ENCODE measurements at places on chromosomes 12 and 14.
A peak's percentile ranks its signal among the peaks of the same experiment; 100 is the strongest.

DNA sequence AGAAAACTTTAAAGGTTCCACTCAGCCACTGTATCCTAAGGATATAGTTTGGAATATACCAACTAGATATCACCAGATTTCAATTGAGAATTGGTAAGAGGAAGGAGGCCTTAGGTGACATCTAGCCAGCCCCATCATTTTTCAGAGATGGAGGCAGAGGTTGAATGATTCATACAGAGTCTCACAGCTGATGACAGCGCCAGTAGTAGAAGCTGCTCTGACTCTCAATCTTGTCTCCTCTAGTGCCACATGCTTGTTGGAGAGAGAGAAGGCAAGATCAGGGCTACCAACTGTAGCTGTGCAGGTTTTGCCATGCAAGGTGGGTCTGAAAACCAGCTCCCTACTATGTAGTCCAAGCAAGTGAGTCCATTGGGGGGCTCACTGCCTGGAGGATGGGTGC is 6.1 kb downstream of the FRMD6 start:
- no peak for DNase-seq

- DNase-seq, result no peak
Measured at GRCh38 chr12:55824726-55825125, 4.7 kb downstream of the DNAJC14 start.

GRCh38 chr12:53739214-53740129 is 12.2 kb upstream of the CALCOCO1 start:
- no peak for DNase-seq

- no peak for DNase-seq
Measured at GRCh38 chr12:96548384-96548783, 59.0 kb downstream of the CFAP54 start.

DNA sequence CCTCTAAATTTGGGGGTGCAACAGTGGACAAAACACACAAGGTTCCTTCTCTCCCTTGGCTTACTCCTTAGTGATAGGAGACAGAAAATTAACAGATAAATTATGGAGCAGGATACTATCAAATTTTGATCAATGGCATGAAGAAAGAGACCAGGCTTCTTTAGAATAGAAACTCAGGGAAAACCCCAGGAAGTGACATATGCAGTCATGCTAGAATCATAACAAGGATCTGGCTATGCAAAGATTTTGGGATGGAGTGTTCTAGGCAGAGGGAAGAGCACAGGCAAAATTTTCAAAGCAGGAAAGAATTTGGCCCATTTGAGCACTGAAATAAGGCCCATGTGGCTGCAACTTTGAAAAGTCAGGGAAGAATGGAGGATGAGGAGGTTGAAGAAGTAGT is 182.3 kb upstream of the PLEKHG7 start:
- no peak for DNase-seq

DNA sequence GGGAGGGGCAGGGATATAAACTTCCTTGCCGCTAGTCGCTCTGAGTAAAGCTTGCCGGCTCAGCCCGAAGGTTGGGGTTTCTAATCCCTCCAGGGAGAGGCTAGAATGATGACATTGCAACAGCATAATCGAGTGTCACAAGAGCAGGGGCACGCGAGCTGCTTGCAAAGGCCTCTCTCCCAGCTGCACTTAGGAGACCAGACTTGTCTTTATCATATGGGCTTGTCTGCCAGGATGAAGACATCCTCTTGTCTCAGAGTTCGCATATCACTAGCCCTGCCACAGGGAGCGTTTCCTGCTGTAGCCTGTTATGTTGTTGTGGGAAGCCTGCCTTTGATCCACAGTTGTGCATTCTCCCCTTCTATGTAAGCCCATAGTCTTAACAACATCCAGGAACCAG is 180.0 kb downstream of the ESR2 start:
- DNase-seq, result no peak

GRCh38 chr12:12441843-12442461 is 85.1 kb downstream of the BORCS5 start:
- DNase-seq, result no peak

DNA sequence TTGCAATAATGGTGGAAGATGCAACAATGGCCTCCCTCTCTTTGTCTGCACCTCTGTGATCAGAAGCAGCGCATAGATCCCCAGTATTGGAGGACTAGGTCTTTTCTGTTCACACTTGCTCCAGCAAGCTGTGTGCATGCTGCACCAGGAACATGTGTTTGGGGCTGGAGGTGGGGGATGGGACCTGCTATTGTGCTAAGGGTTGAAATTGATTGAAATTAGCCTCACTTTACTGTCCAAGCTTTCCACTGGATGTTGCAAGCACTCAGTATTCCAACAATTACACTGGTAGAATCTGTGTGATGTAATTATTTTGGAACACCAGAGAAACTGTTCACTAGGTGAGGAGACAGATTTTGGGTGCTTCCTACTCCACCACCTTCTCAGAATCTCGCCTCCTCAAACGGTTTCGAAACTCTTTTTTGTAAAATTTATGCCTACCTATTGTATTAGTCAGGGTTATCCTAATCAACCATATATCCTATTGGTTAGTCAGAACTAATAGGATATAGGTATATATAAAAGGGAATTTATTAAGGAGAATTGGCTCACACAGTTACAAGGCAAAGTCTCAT is 35.6 kb downstream of the IFT81 start:
- DNase-seq, result no peak

DNA sequence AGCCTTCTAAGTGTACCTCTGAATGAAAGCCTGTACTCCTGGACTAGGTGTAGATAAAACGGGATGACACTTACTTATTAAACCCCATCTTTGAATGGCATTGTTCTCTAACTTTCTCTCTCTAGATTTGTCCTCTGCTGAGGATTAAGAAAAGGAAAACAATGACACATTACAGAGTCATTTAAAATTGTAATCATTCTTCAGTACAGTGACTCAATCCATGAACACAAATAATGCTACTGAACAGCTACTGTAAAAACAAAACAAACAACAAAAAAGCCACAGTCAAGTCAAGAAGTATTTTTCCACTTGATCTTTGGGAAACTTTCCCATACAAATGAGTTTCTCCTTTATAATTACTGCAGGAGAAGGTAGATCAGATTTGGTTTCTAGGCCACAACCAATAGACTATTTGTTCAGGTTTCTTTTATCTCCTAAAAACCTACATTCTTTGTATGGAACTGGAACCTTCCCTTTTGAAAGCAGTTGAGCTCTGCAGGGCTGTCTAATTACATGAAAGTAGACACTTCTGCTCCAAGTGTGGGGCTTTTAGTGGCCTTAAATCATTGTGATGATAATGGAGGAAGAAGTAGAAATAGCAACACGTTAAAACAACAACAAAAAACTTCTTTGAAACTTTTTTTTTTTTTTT is 219.1 kb downstream of the ESR2 start:
- DNase-seq, result no peak

DNA sequence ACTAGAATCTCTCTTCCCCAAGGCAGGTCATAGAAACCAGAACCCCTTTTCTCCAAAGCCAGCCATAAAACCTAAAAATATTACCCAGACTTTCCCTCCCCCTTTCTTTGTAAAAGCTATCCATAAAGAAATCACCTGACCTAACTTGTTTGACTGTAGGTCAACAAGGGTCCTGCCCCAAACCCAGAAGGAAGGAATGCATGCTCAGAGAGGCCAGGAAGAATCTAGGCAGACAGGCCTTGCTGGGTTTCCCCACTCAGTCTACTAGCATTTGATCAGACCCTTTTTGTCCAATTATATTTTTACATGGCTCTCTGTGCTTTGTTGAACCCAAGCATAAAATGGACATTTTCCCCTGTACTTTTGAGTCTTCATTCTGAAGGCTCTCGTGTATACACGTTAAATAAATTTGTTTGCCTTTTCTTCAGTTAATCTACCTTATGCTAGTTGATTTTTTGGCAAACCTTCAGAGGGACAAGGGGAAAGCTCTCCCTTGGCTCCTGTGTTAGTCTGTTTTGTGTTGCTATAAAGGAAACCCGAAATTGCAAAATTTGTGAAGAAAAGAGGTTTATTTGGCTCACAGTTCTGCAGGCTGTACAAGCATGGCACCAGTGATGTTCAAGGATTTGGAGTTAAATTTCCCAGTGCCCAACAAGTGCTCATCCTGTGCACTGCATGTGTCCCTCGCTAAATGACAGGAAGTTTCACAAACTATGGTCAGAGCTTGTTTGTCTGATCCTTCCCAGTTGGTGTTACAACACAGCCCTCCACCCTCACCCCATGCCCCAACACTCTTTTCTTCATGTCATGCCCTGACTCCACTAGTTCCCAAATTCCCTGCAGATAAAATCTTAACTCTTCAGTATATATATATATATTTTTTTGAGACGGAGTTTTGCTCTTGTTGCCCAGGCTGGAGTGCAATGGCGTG is 14.2 kb upstream of the RASSF3 start:
- no peak for DNase-seq

GRCh38 chr12:11829764-11830194 is 180.3 kb downstream of the ETV6 start:
- DNase-seq, result no peak

- no peak for DNase-seq
Measured at GRCh38 chr12:97131220-97131981, 224.3 kb downstream of the NEDD1 start.

DNA sequence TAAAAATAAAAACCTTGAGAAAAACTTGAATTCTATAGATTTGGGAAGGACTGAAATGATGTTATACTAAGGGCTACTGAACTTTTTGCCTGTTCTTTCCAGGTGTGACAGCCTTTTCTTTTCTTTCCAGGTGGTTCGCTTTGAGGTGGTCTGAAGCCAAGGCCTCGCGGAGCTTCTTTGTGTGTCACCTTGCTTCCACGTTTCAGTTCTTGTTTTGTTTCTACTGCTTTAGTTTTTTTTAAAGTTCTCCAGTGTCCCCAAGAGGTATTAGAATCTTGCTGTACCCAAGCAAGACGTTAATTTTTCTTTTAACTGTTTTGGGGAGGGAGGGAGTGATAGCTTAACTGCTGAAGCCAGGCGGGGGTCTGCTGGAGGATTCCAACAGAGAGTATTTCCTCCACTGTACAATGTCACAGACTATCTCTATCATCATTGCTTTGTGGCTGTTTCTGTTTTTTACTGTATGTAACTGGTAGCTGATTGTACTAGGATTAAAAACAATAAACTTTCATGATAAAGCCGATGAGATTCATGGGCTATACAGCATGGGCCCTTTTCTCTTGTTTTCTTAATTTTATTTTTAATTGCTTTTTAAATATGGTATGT is 40.2 kb downstream of the PROX2 start:
- no peak for DNase-seq

- no peak for DNase-seq
Measured at GRCh38 chr14:71202881-71203280, 295.6 kb downstream of the PCNX1 start.

DNA sequence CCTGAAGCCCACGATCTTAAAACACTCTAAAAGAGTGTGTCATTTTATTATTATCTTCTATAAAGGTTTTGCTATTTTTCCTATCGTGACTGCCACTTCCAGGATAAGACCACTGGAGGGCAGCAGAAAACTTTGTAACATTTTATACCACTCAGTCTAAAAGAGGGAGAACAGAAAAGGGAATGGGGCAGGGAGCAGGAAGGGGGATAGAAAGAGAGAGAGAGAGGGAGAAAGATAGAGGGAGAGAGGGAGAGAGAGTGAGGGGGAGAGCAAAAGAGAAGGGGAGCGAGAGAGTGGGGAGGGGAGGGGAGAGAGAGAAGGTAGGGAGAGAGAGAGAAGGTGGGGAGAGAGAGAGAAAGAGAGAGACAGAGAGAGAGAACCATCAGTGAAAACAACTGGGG is 2.0 kb upstream of the ART4 start:
- peak; percentile 9 for DNase-seq

Measured in GM12891 (cell line).